ENCODE measurements at places on chromosomes 2 and 18.

DNA sequence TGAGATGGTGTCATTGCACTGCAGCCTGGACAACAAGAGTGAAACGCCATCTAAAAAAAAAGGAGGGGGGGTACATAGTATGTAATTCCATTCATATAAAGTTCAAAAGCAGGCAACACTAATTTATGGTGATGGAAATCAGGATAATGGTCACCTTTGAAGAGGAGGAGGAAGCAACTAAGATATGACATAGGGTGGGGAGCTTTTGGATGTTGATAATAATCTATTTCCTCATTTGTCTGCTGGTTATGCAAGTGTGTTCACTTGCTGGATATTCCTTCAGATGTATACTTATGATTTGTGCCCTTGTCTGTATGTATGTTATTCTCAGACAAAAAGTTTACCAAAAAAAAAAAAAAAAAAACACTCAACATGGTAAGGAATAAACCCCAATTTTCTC is 28.6 kb upstream of the ATIC start:
- DNase-seq: no peak

GRCh38 chr18:57728941-57729511 is 74.1 kb downstream of the ATP8B1 start:
- no peak for DNase-seq

GRCh38 chr2:234981197-234982095 is 29.6 kb downstream of the SH3BP4 start:
- no peak for DNase-seq

GRCh38 chr2:2142345-2142744 is 188.7 kb downstream of the MYT1L start:
- DNase-seq: no peak

- DNase-seq: no peak
These were observed 82.6 kb downstream of the SP100 start for GRCh38 chr2:230498506-230499107.

DNA sequence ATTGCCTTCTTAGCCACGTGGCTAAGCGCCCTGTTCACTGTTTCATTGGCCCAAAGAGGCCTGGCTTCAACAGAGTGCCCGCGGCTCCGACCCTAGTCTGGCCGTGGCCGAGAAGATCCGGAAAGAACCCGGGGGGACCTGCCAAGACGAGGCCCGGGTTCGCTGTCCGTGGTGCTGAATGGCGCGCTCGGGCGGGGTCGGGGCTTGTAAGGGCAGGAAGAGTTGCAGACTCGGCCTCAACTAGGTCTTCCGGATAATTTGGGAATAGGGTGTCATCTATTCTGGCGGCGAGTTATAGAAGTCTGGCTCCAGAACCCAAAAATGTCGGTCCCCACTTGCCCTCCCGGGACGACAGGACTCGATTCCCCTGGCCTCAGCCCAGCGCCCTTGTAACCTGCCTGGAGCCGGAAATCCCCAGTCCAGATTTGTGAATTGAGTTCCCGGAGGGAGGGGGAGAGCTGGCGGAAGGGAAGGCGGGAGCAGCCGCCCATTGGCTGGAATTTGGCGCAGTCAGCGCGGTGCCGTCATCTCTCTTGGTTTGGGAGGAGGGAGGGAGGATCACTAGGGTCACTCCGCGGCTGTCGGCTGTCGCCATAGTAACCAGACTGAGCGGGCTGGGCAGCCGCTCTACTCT is 3.5 kb downstream of the CDK5R2 start:
- DNase-seq: peak; percentile 43

GRCh38 chr2:157849591-157849990 is 26.5 kb downstream of the ACVR1 start:
- no peak for DNase-seq

Measured in activated T-cell treated with anti-CD3 and anti-CD28 coated beads for 4 hours (primary cell).